HEK293T (cell line): ENCODE measurements at places on chromosomes 3 and 15.

GRCh38 chr3:126389112-126389793 lies 5.5 kb upstream of the CFAP100 start:
- DNase-seq: peak; percentile 85

- DNase-seq: no peak
Measured at GRCh38 chr3:142597906-142598305, 1.7 kb downstream of the PLS1 start.

GRCh38 chr3:30611613-30612436 lies 5.4 kb downstream of the TGFBR2 start:
- DNase-seq: no peak

- peak; percentile 33 for DNase-seq
Measured at GRCh38 chr15:57861034-57861638, 154.6 kb downstream of the POLR2M start.

- DNase-seq: no peak
Measured at GRCh38 chr3:100532411-100532810, 40.0 kb downstream of the TMEM45A start.

DNA sequence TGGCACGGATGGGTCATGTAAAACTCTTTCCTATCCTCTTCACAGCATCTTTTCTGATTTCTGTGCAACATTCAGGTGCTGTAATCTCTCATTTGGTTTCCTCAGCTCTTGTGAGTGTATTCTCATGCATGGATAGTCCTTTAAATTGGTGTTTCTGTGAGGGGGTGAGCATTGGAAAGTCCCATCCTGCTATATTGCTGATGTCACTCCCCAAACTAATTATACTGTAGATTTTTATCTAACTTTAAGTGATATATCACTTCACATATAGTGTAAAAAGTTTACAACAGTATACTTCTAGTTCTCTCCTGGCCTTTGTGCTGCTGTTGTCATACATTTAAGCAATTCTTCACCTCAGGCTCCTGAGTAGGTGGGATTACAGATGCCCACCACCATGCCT lies 102.7 kb downstream of the GLDN start:
- no peak for DNase-seq

DNA sequence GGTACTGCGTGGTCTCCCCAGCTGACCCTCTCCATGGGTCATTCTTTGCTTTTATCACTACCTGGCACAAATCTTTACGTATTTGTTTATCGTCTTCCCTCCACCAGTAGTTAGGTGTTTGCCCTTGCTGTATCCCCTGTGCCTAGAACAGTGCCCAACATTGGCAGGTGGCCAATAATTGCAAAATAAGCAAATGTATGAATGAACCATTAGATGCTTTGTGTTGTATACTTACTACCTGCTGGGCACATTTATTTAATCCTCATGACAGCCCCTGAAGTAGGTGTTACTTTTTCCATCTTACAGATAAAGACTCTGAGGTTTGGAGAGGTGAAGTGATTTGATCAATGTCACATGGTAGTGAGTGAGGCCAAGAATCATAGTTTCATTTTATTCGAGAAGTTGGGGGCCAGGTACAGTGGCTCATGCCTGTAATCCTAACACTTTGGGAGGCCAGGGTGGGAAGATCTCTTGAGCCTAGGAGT lies 2.0 kb upstream of the TWF2 start:
- DNase-seq: no peak

GRCh38 chr15:71424765-71425164 lies 309.5 kb downstream of the THSD4 start:
- DNase-seq: no peak

DNA sequence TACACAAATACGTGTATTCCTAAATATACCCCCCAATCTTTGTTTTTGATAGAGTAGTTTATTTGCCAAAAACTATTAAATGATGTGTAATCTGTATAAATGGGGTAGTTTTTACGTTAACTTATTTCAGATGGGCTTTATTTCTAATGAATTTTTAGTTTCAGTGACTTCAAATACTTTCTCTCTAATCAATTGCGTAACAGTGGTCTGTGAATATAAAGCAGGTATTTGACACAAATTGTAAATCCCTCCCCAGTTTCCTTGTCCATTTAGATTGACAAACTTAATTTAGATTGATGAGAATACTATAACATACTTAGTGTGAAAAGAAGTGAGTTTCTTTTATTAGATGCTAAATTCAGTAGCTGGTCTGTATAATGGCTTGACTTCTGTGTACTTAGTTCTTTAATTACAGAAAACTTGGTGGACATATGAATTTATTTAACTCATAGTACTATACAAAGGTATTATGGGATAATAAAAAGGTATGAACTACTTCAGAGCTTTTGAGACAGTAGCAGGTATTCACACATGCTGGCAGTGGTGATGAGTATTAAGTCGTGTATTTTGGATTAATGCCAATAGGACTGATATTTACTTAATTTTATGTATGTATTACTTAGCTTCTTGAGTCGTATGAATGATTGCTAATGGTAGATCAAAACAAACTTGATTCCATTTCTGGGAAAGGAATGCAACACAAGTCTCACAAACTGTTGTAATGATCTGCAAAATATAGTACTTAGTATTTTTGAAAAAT lies 81.6 kb downstream of the STT3B start:
- no peak for DNase-seq

DNA sequence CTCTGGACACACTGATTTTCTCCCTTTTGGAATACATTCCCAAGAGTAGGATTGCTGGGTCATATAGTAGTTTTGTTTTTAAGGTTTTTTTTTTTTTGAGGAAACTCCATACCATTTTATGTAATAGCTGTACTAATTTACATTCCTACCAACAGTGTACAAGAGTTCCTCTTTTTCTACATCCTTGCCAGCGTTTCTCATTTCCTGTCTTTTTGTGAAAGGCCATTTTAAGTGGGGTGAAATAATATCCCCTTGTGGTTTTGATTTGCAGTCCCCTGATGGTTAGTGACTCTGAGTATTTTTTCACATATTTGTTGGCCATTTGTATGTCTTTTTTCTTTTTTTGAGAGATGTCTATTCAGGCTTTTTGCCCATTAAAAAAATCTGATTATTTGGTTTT lies 1205.5 kb downstream of the ROBO1 start:
- DNase-seq: no peak

DNA sequence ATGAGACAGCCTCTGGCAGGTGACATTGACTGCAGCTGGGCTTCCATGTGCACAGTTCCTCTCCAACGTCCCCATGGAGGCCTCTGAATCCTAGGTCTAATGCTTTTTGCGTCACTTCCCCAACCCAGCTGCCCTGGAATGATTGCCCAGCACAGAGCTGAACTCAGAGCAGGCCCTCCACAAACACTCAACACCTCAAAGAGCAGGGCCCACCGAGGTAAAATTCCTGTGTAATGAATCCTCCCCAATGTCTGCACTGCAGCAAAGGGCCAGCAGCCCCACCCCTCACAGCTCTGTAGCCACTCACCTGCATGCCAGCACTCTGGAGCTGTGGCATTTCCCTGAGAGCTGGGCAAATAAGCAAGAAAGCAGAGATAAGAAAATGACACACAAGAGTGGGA lies 42.6 kb upstream of the DUSP7 start:
- DNase-seq: no peak

GRCh38 chr3:179452176-179452564 lies 900 bp upstream of the GNB4 start:
- DNase-seq: peak; percentile 14

GRCh38 chr3:87987952-87988351 lies 70.9 kb downstream of the CGGBP1 start:
- DNase-seq: no peak

DNA sequence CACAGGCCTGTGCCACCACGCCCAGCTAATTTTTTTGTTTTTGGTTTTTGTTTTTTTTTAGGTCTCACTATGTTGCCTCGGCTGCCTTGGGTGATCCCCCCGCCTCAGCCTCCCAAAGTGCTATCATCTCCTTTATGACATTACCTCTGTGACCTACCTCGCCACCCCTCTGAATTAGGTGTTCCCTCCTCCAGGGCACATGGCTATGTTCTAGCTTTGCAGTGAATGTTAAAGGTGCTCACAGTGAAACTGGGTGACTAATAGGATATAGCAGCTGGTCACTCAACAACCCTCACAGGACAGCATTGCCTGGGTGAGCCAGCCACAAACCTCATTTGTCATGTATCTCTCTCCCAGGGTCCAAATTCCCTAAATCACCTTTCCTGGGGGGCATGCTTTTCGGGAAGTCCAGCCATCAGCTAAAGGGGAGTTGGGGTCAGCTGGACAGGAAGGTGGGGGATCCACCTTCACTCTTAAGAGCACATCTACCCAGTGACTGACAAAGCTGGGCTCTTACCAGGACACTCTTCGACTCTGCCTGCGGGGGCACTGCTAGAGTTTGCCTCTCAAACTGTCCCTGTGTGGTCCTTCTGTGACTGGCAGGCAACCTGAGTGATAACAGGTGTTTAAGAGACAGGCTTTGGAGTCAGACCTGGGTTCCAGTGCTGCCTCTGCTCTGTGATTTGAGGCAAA lies 1.6 kb upstream of the TTLL3 start:
- peak; percentile 48 for DNase-seq

- no peak for DNase-seq
Measured at GRCh38 chr3:194389269-194389668, 9.8 kb downstream of the GP5 start.

DNA sequence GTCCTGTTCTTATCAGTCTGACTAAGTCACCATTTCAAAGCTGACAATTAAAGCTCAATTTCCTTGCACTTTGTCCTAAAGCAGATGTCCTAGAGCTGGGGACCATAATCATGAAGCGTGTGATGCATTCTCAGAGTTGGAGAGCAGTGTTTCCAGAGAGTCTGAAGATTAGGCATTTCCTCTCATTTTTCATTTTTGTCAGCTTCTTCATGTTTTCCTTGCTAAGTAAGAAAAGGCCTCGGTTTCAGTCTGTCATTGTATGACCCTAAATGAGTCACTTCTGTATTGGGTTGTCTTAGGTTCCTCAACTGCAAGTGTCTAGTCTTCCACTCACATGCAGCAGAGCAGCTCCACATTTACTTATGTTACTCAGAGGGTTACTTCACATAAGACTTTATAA lies 257.2 kb upstream of the TPRG1 start:
- no peak for DNase-seq
